ENCODE measurements at places on chromosomes 5 and 9. TPM values are rescaled to one million over a fixed set of nuclear protein-coding genes. Genes with fewer than 3 reads are reported as not detected.

DNA sequence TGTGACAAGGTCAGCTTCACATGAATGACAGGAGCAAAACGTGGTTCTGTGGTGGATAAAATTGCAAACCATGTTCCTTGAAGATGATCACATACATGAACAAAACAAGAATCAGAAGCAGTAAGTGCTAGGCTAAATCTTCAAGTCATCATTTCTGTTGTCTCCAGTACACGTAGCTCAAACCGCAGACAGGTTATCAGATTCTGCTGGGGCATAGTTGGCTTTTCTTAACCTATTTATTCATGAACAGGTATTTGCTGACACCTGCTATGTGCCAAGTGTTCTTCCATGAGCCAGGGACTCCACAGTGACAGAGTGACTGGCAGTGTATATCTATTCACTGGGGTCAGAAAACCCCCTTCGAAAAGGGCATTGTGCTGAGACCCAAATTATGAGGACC lies 20.8 kb downstream of the MFAP3 start:
- H3K4me3 ChIP-seq = no peak overlapping the region
- no peaks in the 10 kb centered on the region for H3K4me1 ChIP-seq
- no peaks in the 10 kb centered on the region for H3K27me3 ChIP-seq
- no peak for DNase-seq
- H3K36me3 ChIP-seq = peaks cover 2% of the 10 kb centered on the region

- H3K4me3 ChIP-seq = no peak overlapping the region
- peak; percentile 50 for DNase-seq
- no peaks in the 10 kb centered on the region for H3K36me3 ChIP-seq
- no peak overlapping the region for H3K27ac ChIP-seq
- H3K4me1 ChIP-seq = no peaks in the 10 kb centered on the region
- H3K27me3 ChIP-seq = peaks cover 13% of the 10 kb centered on the region
These were observed 185.7 kb upstream of the IL12B start for GRCh38 chr5:159515909-159516415.

GRCh38 chr5:157689942-157690689 lies 18.8 kb downstream of the C5orf52 start:
- DNase-seq = no peak
- no peak overlapping the region for H3K4me3 ChIP-seq
- H3K36me3 ChIP-seq = peaks cover 2% of the 10 kb centered on the region
- peaks cover 12% of the 10 kb centered on the region for H3K4me1 ChIP-seq
- H3K27ac ChIP-seq = no peak overlapping the region

DNA sequence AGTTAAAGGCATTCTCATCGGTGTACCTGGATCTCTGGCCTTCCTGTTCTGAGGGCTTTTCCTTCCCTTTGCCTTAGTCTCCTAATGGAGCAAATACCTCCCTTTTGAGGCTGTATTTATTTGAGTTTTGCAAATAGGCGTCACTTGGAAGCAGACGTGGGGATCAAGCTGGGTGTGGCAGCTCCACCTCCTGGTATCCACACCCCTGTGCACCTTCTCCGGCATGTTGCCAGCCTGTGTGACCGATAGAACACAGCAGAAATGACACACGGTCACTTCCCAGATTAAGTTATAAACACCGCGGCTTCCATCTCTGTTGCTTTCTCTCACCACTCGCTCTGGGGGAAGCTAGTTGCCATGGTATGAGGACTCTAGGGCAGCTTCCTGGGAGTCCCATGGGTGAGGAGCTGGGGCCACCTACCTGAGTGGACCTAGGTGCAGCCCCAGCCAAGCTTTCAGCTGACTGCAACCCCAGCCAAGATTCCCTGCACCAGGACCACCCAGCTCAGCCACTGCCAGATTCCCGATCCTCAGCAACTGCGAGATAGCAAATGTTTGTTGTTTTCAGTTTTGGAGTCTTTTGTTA lies 214.4 kb upstream of the MVB12B start:
- no peak overlapping the region for H3K4me3 ChIP-seq
- H3K36me3 ChIP-seq = no peaks in the 10 kb centered on the region
- H3K27me3 ChIP-seq = peaks cover 57% of the 10 kb centered on the region
- no peak for DNase-seq
- H3K4me1 ChIP-seq = no peaks in the 10 kb centered on the region

DNA sequence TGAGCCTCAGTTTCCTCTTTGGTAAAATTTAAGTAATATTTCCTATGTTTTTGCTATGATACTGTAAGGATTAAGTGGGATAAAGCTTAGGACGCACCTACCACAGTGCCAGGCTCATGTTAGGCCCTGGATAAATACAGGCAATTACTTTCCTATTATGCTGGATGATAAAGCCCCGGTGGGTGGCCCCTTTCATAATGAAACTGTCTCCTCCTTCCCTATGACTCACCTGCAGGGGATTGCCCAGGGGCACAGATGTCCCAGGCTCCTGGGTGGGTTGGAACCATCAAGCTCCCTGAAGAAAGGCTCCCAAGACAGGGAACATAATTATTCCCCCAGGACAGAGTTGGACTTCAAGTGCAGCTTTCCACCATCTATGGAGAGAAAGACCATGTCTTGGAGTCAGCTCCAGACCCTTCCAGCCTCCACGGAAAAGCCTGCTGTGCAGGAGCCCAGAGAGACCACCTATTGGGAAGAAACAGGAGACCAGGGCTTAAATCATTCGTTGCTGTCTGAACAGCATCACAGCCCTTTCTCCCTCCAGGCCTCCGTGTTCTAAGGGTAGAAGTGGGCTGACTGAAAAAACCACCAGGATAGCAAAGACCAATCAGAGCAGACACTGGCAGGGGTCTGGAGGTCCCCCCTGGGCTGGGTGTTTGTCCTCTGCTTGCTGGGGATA lies 43.2 kb upstream of the FOXE1 start:
- no peak overlapping the region for H3K4me3 ChIP-seq
- H3K4me1 ChIP-seq = no peaks in the 10 kb centered on the region
- no peak for DNase-seq
- peaks cover 41% of the 10 kb centered on the region for H3K27me3 ChIP-seq

- no peaks in the 10 kb centered on the region for H3K36me3 ChIP-seq
- H3K27ac ChIP-seq = no peak overlapping the region
These were observed 428.4 kb upstream of the MPDZ start for GRCh38 chr9:13707612-13708576.

DNA sequence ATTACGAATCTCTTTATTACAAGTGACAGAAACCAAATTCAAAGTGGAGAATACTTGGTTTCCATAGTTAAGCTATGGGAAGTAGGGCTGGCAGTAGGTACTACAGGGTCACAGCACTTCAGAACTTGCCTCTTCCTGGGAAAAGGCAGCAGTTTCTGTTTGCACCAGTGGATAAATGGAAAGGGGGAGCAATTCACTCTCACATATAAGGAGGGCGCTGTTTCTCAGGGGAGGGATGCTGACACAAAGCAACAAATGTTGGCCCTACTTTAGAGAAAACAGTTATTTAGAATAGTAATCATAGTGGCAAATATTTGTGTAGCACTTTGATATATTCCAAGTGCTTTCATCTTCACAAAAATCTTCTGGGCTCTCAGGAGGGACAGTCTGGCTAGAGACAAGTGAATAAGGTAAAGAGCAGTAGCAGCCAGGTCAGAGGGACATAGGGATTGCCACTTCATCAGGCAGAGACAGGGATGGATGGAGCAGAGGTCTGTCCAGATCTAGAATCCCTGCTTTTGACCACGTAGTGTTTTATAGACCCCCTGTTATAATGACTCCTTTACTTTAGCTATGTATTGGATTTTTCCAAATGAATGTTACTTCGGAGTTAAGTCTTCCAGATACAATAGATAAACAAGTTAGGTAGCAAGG lies 554.8 kb upstream of the SGCD start:
- no peaks in the 10 kb centered on the region for H3K36me3 ChIP-seq
- DNase-seq = no peak
- peaks cover 8% of the 10 kb centered on the region for H3K27me3 ChIP-seq
- no peak overlapping the region for H3K27ac ChIP-seq

- no peaks in the 10 kb centered on the region for H3K27me3 ChIP-seq
- H3K4me1 ChIP-seq = peaks cover 5% of the 10 kb centered on the region
- no peak overlapping the region for H3K27ac ChIP-seq
- no peak overlapping the region for H3K4me3 ChIP-seq
- no peak for DNase-seq
- H3K36me3 ChIP-seq = no peaks in the 10 kb centered on the region
These were observed 283.2 kb upstream of the CLINT1 start for GRCh38 chr5:158142156-158142555.

GRCh38 chr5:177313561-177314259 lies 2.0 kb upstream of the MXD3 start:
- no peaks in the 10 kb centered on the region for H3K27me3 ChIP-seq
- H3K27ac ChIP-seq = peak overlapping the region; percentile 69
- H3K4me3 ChIP-seq = no peak overlapping the region

GRCh38 chr9:135888126-135888765 lies 19.1 kb downstream of the CAMSAP1 start:
- no peaks in the 10 kb centered on the region for H3K27me3 ChIP-seq
- no peak overlapping the region for H3K27ac ChIP-seq
- no peaks in the 10 kb centered on the region for H3K36me3 ChIP-seq

GRCh38 chr9:24464319-24464951 lies 81.3 kb downstream of the IZUMO3 start:
- DNase-seq = no peak
- no peaks in the 10 kb centered on the region for H3K36me3 ChIP-seq
- peaks cover 21% of the 10 kb centered on the region for H3K4me1 ChIP-seq
- no peak overlapping the region for H3K4me3 ChIP-seq
- no peak overlapping the region for H3K27ac ChIP-seq

GRCh38 chr9:100473276-100474081 lies 530 bp downstream of the TMEFF1 start:
- DNase-seq = peak; percentile 35
- H3K4me1 ChIP-seq = peaks cover 31% of the 10 kb centered on the region
- H3K27me3 ChIP-seq = no peaks in the 10 kb centered on the region
- H3K4me3 ChIP-seq = peak overlapping the region; percentile 87
- peak overlapping the region; percentile 90 for H3K27ac ChIP-seq
- H3K36me3 ChIP-seq = peaks cover 6% of the 10 kb centered on the region

- no peak overlapping the region for H3K4me3 ChIP-seq
- H3K4me1 ChIP-seq = peaks cover 4% of the 10 kb centered on the region
- no peaks in the 10 kb centered on the region for H3K36me3 ChIP-seq
- H3K27ac ChIP-seq = peak overlapping the region; percentile 18
- no peak for DNase-seq
- no peaks in the 10 kb centered on the region for H3K27me3 ChIP-seq
These were observed 201.7 kb downstream of the PAPPA start for GRCh38 chr9:116355153-116355921.

The TICAM2 gene
- total RNA-seq = 1.1 TPM

The HAVCR2 gene
- total RNA-seq = 0.62 TPM

The TMEM252 gene
- not detected for total RNA-seq

The ZFP2 gene
- total RNA-seq = 4.9 TPM

The ZNF366 gene
- not detected for total RNA-seq

The DMRTA1 gene
- 7.7 TPM for total RNA-seq

The SLC6A3 gene
- not detected for total RNA-seq

The PDZD2 gene
- 2.4 TPM for total RNA-seq

The ZDHHC12 gene
- 33.7 TPM for total RNA-seq
